ENCODE measurements at places on chromosomes 11 and 22. TPM values are rescaled to one million over a fixed set of nuclear protein-coding genes. Genes with fewer than 3 reads are reported as not detected.

Gene MAP6
- total RNA-seq, result 8.9 TPM

Gene TSGA10IP
- not detected for total RNA-seq

Gene AIFM3
- 0.21 TPM for total RNA-seq

Gene RAG2
- total RNA-seq, result 0.21 TPM

Gene PGA5
- not detected for total RNA-seq

Gene SLC22A8
- total RNA-seq, result not detected

Gene APOBEC3B
- 2.2 TPM for total RNA-seq

Gene OVOL1
- total RNA-seq, result 2.1 TPM

Gene HBB
- 162 TPM for total RNA-seq

Gene CDC42EP2
- 14.2 TPM for total RNA-seq

Gene MS4A4A
- total RNA-seq, result 2.9 TPM

Gene NPAS4
- 1.4 TPM for total RNA-seq

Gene RIBC2
- 1.6 TPM for total RNA-seq

Gene SEC14L2
- total RNA-seq, result 1.8 TPM

Gene ZBTB16
- 52.1 TPM for total RNA-seq

Gene SLC22A24
- total RNA-seq, result not detected

Gene RPS25
- total RNA-seq, result 2,908 TPM

Gene SULT4A1
- 0.92 TPM for total RNA-seq

Gene C11orf71
- total RNA-seq, result 9.3 TPM

Measured in tongue (tissue), 3 donors.